Tibial artery (tissue), 4 donors: ENCODE measurements at places on chromosomes 6 and 20.

DNA sequence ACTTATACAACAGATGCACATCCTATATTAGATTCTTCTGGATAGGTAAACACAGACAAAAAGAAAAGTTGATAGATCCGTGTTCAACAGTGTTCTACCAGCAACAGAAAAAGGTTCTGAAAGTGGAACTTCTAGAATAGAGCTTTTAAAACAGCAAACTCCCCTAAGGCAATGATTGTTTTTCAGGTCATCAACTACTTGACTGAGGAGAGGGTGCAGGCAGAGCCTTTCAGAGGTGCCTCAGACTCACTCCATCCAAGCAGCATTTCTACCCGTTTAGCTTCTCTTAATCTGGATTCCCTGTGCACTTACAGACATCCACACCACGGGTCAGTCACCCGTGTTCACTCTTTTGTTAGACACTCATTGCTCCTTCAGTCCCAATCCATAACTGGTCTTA is 28.9 kb downstream of the FYN start:
- no peaks in the 10 kb centered on the region for H3K36me3 ChIP-seq
- no peaks in the 10 kb centered on the region for H3K27me3 ChIP-seq
- peaks cover 4% of the 10 kb centered on the region for H3K4me1 ChIP-seq
- no peak overlapping the region for H3K27ac ChIP-seq
- no peak for DNase-seq

DNA sequence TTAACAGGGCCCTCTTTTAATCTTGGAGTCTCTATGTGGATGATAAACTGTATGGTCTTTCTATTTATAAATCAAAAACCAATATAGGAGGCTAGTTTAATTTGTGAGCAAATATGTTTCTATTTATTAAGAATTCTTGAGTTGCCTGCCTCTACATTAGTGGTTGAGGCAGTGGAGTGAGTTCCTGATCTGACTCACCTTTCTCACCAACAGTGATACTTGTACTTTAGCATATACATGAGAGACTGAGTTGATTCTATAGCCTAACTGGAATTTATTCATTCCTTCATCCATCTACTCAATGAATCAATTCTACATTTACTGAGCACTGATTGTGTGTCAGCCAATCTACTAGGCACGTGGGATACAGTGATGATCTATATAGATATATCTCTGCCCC is 126.9 kb downstream of the TRMT11 start:
- H3K4me1 ChIP-seq = no peaks in the 10 kb centered on the region
- H3K4me3 ChIP-seq = no peak overlapping the region
- DNase-seq = no peak
- no peaks in the 10 kb centered on the region for H3K36me3 ChIP-seq
- H3K27me3 ChIP-seq = no peaks in the 10 kb centered on the region

DNA sequence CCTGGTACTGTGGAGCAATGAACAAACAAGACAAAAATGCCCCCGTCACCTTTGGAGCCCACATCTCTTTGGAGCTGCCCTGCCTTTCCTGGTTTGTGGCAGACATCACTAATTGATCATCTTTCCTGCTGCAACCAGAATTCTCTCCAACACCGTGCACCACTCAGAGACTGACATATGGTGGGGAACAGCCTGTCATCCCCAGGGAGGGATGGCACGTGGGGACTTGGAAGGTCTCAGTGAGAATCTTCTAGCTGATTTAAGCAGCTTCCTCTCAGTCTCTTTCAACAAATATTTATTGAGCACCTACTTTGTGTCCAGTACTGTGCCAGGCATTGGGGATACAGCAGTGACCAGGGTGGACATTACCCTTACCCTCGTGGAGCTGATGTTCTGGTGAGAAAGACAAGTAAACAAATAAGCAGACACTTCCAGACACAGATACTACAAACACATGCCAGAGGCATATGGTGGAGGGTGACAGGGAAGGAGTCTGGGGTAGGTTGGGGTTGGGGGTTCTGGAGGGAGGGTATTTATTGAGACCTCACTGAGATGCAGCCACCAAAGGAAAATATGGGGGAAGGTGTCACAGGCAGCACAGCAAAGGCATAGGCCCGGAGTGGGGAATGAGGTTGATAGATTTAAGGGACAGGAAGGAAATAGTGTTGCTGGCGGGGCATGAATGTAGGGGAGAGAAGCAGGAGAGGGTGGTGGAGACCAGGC is 82.3 kb downstream of the CEBPB start:
- no peak overlapping the region for H3K4me3 ChIP-seq
- DNase-seq = no peak
- peak overlapping the region; percentile 24 for H3K27ac ChIP-seq
- no peaks in the 10 kb centered on the region for H3K27me3 ChIP-seq

- peaks cover 97% of the 10 kb centered on the region for H3K36me3 ChIP-seq
- H3K27me3 ChIP-seq = no peaks in the 10 kb centered on the region
- no peak overlapping the region for H3K4me3 ChIP-seq
- H3K27ac ChIP-seq = no peak overlapping the region
Measured at GRCh38 chr20:46065691-46066090, 24.1 kb downstream of the NCOA5 start.

- no peak for DNase-seq
- no peaks in the 10 kb centered on the region for H3K36me3 ChIP-seq
- no peaks in the 10 kb centered on the region for H3K27me3 ChIP-seq
Measured at GRCh38 chr6:104459543-104459942, 400.2 kb downstream of the HACE1 start.

- no peak overlapping the region for H3K4me3 ChIP-seq
- no peak for DNase-seq
- no peaks in the 10 kb centered on the region for H3K4me1 ChIP-seq
- H3K27me3 ChIP-seq = peaks cover 7% of the 10 kb centered on the region
- H3K36me3 ChIP-seq = no peaks in the 10 kb centered on the region
Measured at GRCh38 chr6:14004258-14004657, 79.5 kb downstream of the RNF182 start.

- no peaks in the 10 kb centered on the region for H3K36me3 ChIP-seq
- H3K27me3 ChIP-seq = no peaks in the 10 kb centered on the region
- DNase-seq = no peak
- no peak overlapping the region for H3K4me3 ChIP-seq
- H3K27ac ChIP-seq = no peak overlapping the region
- no peaks in the 10 kb centered on the region for H3K4me1 ChIP-seq
Measured at GRCh38 chr6:169293196-169293595, 39.5 kb upstream of the THBS2 start.

DNA sequence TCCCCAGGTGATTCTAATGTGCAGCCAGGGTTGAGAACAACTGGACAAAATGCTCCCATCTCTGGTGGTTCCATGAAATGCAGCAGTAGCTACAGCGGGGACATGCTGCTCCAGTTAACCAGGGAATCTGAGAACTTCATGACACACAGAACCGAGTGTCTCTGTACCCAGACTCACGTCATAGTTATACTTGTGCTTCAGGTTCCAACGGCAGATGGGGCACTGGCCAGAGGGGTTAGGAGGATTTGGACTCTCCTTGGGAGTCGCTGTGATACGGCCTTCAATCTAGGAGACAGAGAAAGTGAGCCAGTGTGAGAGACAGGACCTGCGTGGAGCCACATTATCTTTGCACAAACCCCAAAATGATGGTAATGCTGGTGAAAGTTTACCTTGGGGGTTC is 9.2 kb downstream of the MRPS18A start:
- H3K4me1 ChIP-seq = no peaks in the 10 kb centered on the region
- H3K27me3 ChIP-seq = no peaks in the 10 kb centered on the region
- no peak for DNase-seq
- no peak overlapping the region for H3K27ac ChIP-seq
- no peak overlapping the region for H3K4me3 ChIP-seq

DNA sequence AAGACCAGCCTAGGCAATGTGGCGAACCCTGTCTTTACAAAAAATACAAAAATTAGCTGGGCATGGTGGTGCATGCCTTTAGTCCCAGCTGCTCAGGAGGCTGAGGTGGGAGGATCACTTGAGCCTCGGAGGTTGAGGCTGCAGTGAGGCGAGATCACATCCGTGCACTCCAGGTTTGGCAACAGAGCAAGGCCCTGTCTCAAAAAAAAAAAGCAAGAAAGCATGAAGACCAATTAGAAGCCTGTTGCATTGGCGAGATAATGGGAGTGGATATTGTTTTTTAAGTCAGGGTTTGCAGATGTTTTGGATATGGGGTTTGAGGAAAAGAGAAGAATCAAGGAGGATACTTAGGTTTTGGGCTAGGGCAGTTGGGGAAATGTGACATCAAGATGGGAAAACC is 5.2 kb downstream of the QRSL1 start:
- no peaks in the 10 kb centered on the region for H3K4me1 ChIP-seq
- no peak for DNase-seq
- H3K27me3 ChIP-seq = no peaks in the 10 kb centered on the region
- no peak overlapping the region for H3K4me3 ChIP-seq

- H3K27me3 ChIP-seq = no peaks in the 10 kb centered on the region
- H3K4me1 ChIP-seq = no peaks in the 10 kb centered on the region
- no peaks in the 10 kb centered on the region for H3K36me3 ChIP-seq
Measured at GRCh38 chr20:50518270-50518721, 8.1 kb downstream of the PTPN1 start.

GRCh38 chr6:148508401-148509041 is 165.9 kb downstream of the SASH1 start:
- no peaks in the 10 kb centered on the region for H3K27me3 ChIP-seq
- DNase-seq = no peak
- H3K27ac ChIP-seq = peak overlapping the region; percentile 89
- H3K36me3 ChIP-seq = no peaks in the 10 kb centered on the region
- H3K4me3 ChIP-seq = peak overlapping the region; percentile 59

GRCh38 chr6:160737934-160738333 is 35.9 kb downstream of the PLG start:
- H3K27ac ChIP-seq = no peak overlapping the region
- no peaks in the 10 kb centered on the region for H3K36me3 ChIP-seq
- DNase-seq = no peak
- H3K4me3 ChIP-seq = no peak overlapping the region
- peaks cover 4% of the 10 kb centered on the region for H3K27me3 ChIP-seq

DNA sequence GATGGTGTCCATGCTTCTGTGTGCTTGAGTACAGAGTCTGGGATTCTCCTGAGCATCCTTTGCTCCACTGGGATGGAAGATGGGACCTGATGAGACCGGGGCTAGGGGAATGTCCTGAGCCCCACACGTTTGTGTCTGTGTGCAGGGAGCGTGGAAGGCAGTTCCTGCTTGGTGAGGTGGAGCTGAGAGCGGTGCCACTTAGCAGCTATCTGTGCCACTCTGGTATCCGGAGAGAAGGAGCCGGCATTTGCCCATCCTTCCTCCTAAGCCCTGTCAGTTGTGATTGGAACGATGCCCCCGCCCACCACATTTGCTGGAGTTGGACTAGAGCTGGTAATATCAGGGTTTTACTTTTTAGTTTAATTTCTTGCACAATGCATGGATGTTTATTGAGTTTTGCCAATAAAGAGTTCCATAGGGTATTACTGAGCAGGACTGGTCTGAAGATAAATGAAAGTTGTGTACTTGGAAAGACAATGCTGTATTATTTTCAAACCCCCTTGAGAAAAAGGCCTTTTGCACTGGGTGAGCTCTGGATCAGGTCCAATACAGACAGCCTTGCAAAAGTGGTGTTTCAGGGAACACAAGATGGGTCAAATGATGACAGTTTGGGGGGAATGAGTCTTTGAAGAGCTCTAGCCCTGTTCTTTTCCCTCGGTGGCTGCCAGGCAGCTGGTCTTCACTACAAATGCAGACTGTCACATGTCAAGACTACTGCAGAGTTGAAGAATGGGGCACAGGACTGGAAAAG is 130.8 kb downstream of the SYCP2 start:
- no peaks in the 10 kb centered on the region for H3K4me1 ChIP-seq
- H3K27me3 ChIP-seq = peaks cover 5% of the 10 kb centered on the region
- no peak overlapping the region for H3K4me3 ChIP-seq
- no peak overlapping the region for H3K27ac ChIP-seq
- no peak for DNase-seq
- H3K36me3 ChIP-seq = no peaks in the 10 kb centered on the region

DNA sequence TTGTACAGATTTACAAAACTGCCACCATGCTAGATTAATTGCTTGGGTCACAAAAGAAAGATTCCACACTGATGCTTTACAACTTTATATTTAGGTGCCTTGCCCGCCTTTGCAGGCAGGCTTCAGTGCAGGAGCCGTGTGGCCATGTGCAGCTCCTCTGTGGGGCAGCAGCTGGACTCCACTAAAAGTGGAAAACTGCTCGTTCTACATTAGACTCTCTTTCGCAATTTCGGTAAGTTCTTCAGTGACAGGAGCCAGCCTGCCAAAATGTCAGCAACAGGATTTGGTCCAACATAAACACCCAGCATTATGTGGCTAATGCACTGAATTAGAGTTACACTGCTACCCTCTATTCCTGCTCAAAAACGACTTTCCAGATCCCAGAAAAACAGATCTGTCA is 174.4 kb upstream of the KCNK16 start:
- H3K36me3 ChIP-seq = no peaks in the 10 kb centered on the region
- H3K27me3 ChIP-seq = no peaks in the 10 kb centered on the region
- peak; percentile 75 for DNase-seq

- no peak for DNase-seq
- peaks cover 22% of the 10 kb centered on the region for H3K36me3 ChIP-seq
- H3K4me1 ChIP-seq = no peaks in the 10 kb centered on the region
- no peak overlapping the region for H3K4me3 ChIP-seq
Measured at GRCh38 chr6:63716169-63716568, 80.6 kb downstream of the PHF3 start.

DNA sequence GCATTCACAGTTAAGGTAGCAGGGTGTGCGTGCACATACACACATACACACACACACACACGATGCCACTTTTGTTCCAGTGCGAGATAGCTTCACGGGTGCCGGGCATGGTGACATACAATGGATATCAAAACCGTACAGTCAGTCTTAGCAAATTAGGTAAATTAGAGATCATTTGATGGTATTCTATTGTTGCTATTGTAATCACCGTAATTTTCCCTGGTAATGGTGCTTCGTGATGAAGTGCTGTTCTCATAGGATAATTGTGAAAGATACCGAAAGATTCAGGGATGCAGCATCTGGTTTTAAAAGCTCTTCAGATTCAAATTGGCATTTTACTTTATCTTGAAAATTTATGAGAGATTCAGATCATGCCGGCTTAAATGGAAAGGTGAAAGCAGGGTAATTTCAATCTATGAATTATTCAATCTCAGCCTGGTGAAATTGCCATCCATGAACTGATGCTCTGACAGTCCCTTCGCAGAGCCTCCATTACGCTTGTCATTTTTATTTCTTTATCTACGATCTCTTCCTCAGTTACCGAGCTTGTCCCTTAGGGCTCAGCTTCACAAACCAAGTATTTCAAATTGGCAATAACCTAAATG is 71.3 kb upstream of the SOX4 start:
- H3K27ac ChIP-seq = no peak overlapping the region
- no peak overlapping the region for H3K4me3 ChIP-seq
- no peak for DNase-seq
- no peaks in the 10 kb centered on the region for H3K27me3 ChIP-seq
- H3K36me3 ChIP-seq = no peaks in the 10 kb centered on the region

DNA sequence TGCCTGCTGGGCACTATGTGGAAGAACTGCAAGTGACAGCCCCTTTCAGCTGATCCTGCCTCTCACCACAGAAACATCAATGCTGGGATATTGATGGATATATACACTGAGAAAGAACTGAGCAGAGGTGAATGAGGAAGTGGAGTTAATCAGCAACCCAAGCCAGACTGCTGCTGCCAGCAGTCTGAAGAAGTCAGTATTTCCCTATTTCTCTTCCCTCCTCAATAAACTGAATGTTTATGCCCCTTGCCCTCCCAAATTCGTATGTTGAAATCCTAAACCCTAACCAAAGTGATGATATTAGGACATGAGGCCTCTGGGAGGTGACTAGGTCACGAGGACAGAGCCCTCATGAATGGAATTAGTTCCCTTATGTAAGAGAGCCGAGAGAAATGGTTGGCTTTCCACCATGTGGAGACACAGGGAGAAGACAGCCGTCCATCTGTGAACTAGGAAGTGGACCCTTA is 76.3 kb downstream of the CDK19 start:
- H3K27ac ChIP-seq = no peak overlapping the region
- no peaks in the 10 kb centered on the region for H3K4me1 ChIP-seq
- no peaks in the 10 kb centered on the region for H3K27me3 ChIP-seq
- peaks cover 30% of the 10 kb centered on the region for H3K36me3 ChIP-seq
- DNase-seq = peak; percentile 47
- no peak overlapping the region for H3K4me3 ChIP-seq
